HFF-Myc (cell line): ENCODE measurements at places on chromosomes 3 and 15.

GRCh38 chr3:70400194-70400593 lies 87.8 kb upstream of the MDFIC2 start:
- DNase-seq = peak; percentile 0

GRCh38 chr15:77033729-77034671 lies 36.9 kb downstream of the TSPAN3 start:
- DNase-seq = no peak

- no peak for DNase-seq
These were observed 44.6 kb downstream of the CCNL1 start for GRCh38 chr3:157115069-157116006.

- no peak for DNase-seq
These were observed 92.6 kb upstream of the PLSCR4 start for GRCh38 chr3:146343551-146343950.

GRCh38 chr3:191329654-191330529 lies at the start of gene UTS2B:
UTS2B (minus strand) TSS chr3:191330526; CDS start chr3:191282189, 48,337 bp downstream.
- DNase-seq = no peak

- DNase-seq = no peak
These were observed 78.7 kb upstream of the PROK2 start for GRCh38 chr3:71863563-71864190.

- no peak for DNase-seq
These were observed 302.8 kb downstream of the FHIT start for GRCh38 chr3:60948488-60948887.

- no peak for DNase-seq
These were observed 71.8 kb downstream of the PHC3 start for GRCh38 chr3:170109579-170110293.

DNA sequence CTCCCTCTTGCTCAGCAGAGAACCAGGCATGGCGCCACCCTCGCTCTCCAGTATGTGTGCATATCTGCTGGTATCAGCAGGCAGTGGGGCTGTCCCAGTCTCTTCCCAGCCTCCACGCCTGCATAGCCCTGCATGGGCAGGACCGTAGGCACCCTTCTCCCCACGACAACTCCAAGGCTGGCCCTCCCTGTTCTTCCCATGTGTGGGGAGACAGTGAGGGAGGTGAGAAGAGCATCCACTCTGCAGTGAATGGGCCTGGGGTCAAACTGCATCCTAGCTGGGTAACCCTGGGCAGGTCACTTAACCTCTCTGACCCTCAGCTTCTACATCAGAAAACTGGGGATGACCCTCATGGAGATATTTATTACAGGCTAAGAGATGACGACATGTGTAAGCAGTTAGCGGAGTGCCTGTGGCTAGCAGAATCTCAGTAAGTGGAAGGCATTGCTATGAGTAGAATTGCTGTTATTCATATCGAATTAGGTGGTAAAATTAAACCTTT lies 13.3 kb upstream of the SSUH2 start:
- DNase-seq = no peak

- DNase-seq = no peak
These were observed 58.6 kb upstream of the CCDC80 start for GRCh38 chr3:112699436-112699978.
